Thyroid gland (tissue), 4 donors: ENCODE measurements at places on chromosomes 5 and 9. TPM values are rescaled to one million over a fixed set of nuclear protein-coding genes. Genes with fewer than 3 reads are reported as not detected.

DNA sequence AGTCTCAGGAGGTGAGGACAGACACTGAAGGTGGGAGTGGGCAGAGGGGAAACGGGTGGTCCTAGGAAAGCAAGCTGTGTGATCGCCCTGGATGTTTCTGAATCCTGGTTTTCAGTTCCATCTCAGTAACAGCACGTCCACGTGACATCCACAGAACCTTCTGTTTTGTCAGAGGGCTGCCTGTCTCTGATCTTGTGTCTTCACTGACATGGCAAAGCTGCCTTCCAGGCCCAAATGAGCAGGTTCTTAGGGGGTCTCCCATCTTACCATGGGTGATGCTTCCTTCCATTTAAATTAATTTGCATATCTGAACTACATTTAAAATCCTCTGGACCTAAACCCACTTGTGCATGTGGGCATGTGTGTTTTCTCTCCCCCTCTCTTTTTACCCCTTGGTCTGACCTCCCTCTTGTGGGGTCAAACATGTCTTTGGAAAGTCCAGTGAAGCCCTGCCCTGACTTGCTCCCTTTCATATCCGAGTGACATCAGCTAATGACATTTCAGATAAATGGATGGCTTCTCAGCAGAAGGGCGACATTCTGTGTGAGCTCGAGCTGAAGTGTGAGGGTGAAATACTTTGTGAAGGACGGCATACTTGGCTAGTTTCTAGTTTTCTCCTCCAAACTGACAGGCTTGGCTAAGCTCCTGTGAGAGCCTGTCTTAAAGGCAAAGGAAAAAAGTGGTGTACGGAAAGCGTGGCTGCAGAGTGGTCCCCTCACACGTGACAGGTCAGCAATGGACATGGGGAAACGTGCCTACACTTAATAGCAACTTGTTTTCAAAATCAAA is 204.8 kb upstream of the S1PR3 start:
- peak; percentile 55 for DNase-seq
- no peak overlapping the region for H3K4me3 ChIP-seq
- no peaks in the 10 kb centered on the region for H3K27me3 ChIP-seq
- peak overlapping the region; percentile 51 for H3K27ac ChIP-seq

DNA sequence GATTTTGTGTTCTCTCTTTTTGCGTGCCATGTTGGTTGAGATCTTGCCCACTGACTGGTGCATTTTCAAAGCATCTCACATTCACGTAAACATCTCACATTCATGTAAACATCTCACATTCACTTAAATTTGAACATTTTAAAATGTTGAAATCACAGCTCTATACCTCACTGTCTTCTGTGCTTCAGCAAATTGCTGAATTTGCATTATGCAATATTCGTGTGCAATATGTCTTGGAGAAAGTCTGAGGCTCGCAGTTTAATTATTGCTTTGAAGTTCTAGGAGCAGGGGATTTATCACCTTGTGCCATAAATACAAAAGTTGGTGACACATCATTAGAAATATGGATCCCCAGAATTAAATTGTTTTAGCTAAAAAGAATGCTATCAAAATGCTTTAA is 42.6 kb downstream of the TNFSF15 start:
- no peak for DNase-seq
- no peaks in the 10 kb centered on the region for H3K27me3 ChIP-seq

HTR4 gene
- total RNA-seq = not detected

- H3K27me3 ChIP-seq = no peaks in the 10 kb centered on the region
- peaks cover 9% of the 10 kb centered on the region for H3K4me1 ChIP-seq
- DNase-seq = no peak
Measured at GRCh38 chr5:177501874-177502678, 4.7 kb upstream of the PDLIM7 start.

DNA sequence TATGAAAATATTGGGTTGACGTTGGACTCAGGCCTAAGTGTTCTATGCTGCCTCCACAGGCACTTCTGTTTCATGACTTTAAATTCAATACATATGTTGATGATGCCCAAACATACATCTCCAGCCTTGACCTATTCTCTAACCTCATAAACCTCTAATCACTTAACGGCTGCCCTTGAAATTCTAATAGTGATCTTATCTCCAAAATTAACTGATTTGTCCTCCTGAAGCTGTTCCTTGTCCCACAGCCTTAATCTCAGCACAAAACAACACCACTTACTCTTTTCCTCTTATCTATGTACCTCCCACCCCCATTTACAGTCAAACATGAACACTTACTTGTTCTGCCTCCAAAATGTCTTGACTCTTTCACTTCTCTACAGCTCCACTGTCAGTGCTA is 43.3 kb downstream of the FGF10 start:
- no peaks in the 10 kb centered on the region for H3K4me1 ChIP-seq
- no peak for DNase-seq
- no peaks in the 10 kb centered on the region for H3K27me3 ChIP-seq
- no peak overlapping the region for H3K27ac ChIP-seq
- no peaks in the 10 kb centered on the region for H3K36me3 ChIP-seq
- H3K4me3 ChIP-seq = no peak overlapping the region

- H3K27ac ChIP-seq = peak overlapping the region; percentile 41
- peaks cover 17% of the 10 kb centered on the region for H3K4me1 ChIP-seq
- DNase-seq = peak; percentile 71
- no peak overlapping the region for H3K4me3 ChIP-seq
- no peaks in the 10 kb centered on the region for H3K27me3 ChIP-seq
- peaks cover 6% of the 10 kb centered on the region for H3K36me3 ChIP-seq
Measured at GRCh38 chr9:87711857-87712800, 13.8 kb upstream of the CTSL start.

- no peak for DNase-seq
- no peaks in the 10 kb centered on the region for H3K27me3 ChIP-seq
- no peak overlapping the region for H3K27ac ChIP-seq
- no peak overlapping the region for H3K4me3 ChIP-seq
- H3K4me1 ChIP-seq = no peaks in the 10 kb centered on the region
Measured at GRCh38 chr5:100505984-100506670, 29.0 kb upstream of the FAM174A start.

TSSK1B gene
- 0.40 TPM for total RNA-seq

- H3K27ac ChIP-seq = no peak overlapping the region
- no peak for DNase-seq
Measured at GRCh38 chr9:15720861-15721260, 168.0 kb downstream of the CCDC171 start.

- peak within 1 kb of the TSS; percentile 80 for H3K4me3 ChIP-seq
- peak within 1 kb of the TSS; percentile 69 for H3K27ac ChIP-seq
- H3K36me3 ChIP-seq = no peaks in the 10 kb centered on the region
- peaks cover 6% of the 10 kb centered on the region for H3K4me1 ChIP-seq
- peak; percentile 49 for DNase-seq
Measured at GRCh38 chr5:76715736-76716455, at the start of gene F2R. Gene F2R (plus strand): TSS chr5:76716126. CDS start chr5:76716308, 182 bp downstream.

DNA sequence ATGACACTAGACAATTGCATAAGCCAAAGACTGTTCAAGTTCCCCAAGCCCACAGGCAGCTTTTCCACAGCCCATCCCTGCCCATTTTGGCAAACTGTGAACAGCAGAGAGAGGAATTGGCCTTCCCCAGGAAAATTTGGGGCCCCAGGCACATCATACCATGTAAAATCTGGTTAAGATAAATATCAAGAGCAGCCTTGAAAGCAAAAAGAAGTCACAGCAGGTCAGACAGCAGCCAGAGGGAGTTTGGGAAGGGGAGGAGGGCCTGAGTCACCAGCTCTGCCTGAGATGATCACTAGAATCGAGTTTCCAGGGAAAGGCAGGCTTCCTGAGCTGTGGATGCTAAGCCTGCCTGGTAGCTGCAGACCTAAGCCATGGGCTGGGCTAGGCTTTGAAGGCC is 179.2 kb downstream of the RFK start:
- no peaks in the 10 kb centered on the region for H3K36me3 ChIP-seq
- H3K4me1 ChIP-seq = no peaks in the 10 kb centered on the region

- no peaks in the 10 kb centered on the region for H3K36me3 ChIP-seq
- H3K27me3 ChIP-seq = no peaks in the 10 kb centered on the region
- no peaks in the 10 kb centered on the region for H3K4me1 ChIP-seq
- no peak overlapping the region for H3K4me3 ChIP-seq
- no peak overlapping the region for H3K27ac ChIP-seq
- DNase-seq = no peak
Measured at GRCh38 chr5:149210968-149211490, 60.6 kb upstream of the AFAP1L1 start.

ENG gene
- total RNA-seq = 46.8 TPM

- DNase-seq = no peak
- no peak overlapping the region for H3K27ac ChIP-seq
- H3K4me1 ChIP-seq = peaks cover 16% of the 10 kb centered on the region
Measured at GRCh38 chr5:95946451-95946850, 15.2 kb downstream of the ELL2 start.

PPP2R2B gene
- total RNA-seq = 5.0 TPM

ABO gene
- 26.9 TPM for total RNA-seq

- no peak overlapping the region for H3K27ac ChIP-seq
- no peak overlapping the region for H3K4me3 ChIP-seq
- no peak for DNase-seq
- no peaks in the 10 kb centered on the region for H3K27me3 ChIP-seq
- H3K4me1 ChIP-seq = no peaks in the 10 kb centered on the region
Measured at GRCh38 chr9:112848316-112849151, 42.1 kb downstream of the SLC46A2 start.

DNA sequence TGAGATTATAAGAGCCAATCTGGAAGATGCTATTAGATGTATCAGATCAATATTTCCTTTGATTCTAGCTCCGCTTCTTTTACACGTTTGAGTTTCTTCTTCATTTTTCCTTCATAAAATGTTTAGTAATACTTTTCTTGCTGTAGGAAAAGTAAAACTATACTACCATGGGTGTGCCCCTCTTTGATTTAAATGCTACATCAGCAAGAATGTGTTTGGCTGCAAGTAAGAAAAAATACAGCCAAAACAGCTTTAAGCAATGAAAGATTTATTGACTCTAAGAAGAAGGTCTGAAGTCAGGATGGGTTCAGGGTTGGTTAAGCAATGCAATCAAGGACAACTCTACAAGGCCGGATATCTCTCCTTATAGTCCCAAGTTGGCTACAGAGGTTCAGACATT is 126.4 kb downstream of the KCTD16 start:
- no peaks in the 10 kb centered on the region for H3K36me3 ChIP-seq
- no peaks in the 10 kb centered on the region for H3K4me1 ChIP-seq
- no peak overlapping the region for H3K4me3 ChIP-seq

ADAMTS12 gene
- total RNA-seq = 1.3 TPM

DNA sequence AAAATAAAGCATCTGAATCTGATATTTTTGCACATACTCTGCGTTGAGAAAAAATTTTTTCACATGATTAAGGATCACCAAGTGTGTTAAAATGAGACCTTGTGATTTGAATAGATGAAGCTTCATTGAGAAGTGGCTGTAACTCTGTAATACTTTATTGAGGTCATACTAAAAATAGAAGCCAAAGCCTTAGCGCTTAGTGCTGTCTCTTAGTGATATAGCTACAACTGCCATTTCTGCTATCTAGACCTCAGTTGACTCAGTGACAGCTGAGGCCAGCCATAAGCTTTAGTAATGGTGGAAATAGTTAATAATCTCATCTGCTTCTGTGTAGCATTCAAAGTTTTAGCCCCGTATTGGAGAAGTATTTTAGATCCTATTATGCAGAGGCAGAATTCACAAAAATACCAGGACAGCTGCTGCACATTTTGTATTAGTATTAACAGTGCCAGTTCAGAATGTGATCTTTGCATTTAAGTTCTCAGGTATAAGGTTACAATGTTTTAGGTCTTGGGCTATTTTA is 107.4 kb upstream of the SGCD start:
- H3K27ac ChIP-seq = no peak overlapping the region
- no peak for DNase-seq
- no peak overlapping the region for H3K4me3 ChIP-seq
- no peaks in the 10 kb centered on the region for H3K4me1 ChIP-seq

DNA sequence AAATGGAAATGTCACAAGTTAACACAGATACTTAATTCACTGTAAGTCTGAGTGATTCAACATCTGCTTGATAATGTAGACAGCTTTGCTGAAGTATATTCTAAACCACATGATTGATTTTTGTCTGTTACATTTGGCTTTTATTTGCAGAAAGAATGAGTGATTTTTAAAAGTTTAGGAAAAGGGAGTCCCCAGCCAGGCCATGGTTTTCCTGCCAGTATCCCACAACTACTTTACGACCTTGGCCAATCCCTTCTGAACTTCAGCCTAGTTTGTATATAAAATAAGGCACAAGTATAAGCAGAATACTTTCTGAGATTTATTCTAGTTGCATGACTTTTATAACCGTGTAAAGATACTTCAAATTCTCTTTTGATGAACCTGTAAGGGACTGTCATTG is 27.1 kb downstream of the WDR36 start:
- DNase-seq = no peak
- H3K4me3 ChIP-seq = no peak overlapping the region
- no peaks in the 10 kb centered on the region for H3K4me1 ChIP-seq
- no peak overlapping the region for H3K27ac ChIP-seq
- H3K27me3 ChIP-seq = no peaks in the 10 kb centered on the region
- peaks cover 30% of the 10 kb centered on the region for H3K36me3 ChIP-seq

GRCh38 chr5:59371525-59372127 is 521.9 kb downstream of the PDE4D start:
- H3K4me1 ChIP-seq = no peaks in the 10 kb centered on the region
- no peaks in the 10 kb centered on the region for H3K27me3 ChIP-seq
- no peak overlapping the region for H3K27ac ChIP-seq
